Renal cortex interstitium (tissue), 15 donors: ENCODE measurements at places on chromosomes 1 and 21.

DNA sequence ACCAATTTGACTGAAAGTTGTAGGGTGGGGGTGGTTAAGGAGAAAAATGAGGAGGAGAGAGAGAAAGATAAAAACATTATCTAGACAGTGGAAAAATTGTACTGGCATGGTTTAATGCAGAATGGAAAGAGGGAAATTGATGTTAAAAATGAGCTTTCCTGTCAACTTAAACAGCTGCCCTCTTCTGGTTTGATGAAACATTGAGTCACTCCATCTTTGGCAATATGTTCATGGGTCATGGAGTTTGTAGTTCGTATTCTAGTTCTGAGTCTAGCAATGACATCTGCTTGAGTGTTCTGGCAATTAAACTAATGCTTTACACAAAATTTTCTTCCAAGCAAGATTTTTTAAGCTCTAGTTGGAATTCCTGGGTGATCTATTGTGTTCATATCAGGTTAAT, 9.6 kb downstream of the ZNF648 start:
- no peak for DNase-seq

DNA sequence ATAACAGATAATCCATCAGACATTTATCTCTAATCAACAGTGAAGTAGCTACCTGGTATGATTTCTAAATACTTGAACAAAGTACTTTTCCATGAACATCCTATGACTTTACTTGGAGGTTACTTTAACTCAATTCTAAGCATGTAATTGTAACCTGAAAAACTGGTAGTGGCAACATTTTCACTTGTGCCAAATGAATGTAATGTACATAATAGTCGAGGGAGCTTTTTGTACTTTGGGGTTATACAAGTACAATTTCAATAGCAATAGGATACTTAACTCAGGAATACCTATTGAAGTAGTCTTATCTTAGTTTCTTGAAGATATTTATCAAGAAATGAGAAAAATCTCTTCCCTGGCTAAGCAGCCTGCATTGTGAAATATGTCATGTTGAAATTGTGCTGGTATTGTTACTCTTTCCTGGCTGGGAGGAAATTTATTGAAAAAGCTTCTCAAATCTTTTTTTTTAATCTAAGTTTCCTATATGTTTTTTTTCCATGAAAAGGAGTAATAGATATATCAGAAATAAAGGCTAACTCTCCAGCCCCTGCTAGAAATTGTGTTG, 33.7 kb upstream of the CACYBP start:
- DNase-seq: no peak

DNA sequence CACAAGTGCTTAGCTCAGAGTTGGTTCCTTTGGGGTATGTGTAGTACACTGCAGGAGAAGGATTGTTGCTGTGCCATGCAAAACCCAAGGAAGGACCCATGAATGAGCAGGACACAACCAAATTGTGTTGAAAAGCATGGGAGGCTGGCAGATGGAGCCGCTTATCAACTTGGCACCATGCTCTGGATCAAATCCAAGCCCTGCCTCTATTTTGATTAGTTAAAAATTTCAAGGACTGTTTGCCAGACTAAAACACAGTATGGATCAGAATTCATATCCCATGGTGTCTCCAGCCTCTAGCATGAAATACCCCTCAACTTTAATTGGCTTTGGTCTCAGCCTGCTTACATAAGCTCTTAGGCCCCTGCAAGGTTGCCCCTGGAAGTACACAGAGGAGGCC, 27.8 kb downstream of the CCDC185 start:
- no peak for DNase-seq

DNA sequence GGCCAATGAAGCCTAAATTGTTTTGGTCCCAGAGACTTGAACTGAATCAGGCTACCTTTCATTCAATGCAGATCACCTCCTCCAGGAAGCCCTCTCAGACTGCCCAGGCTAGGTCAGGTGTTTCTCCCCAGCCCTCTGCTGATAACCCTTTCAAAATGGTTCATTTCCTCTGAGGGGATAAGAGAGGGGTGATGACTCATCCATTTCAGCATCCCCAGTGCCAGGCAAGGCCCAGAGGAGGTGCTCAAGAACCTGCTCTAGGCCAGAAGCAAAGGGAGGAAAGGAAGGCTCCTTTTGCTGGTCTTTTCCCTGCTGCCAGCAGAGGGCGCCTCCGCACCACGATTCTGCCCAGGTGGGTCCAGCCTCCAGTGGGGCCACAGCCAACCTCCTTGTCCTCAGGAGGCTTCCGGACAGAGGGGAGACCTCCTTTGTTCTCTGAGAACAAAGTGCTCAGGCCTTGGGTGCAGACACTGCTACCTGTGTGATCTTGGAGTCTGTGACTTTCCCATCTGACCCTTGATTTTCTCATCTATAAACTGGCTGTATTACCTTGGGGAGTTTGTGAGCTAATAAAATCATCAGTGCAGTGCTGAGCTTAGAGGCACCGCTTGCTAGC, 45.3 kb upstream of the ARHGEF10L start:
- no peak for DNase-seq

DNA sequence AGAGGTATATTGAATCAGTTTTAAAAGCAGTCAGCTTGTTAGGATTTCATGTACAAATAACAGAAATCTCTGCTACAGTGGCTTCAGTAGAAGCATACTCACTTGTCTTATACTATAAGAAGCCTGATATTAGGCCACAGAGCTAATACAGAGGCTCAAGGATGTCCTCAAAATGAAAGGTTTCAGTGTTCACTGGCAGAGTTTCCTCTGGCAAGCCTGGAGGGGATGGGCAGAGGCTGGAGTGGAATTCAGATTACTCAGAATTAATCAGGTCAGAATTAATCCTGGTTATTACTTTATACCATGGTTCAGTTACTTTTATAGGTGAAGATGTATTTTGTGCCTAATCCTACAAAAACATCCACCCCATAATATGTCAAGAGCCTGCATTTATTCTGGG, 520.5 kb downstream of the USP25 start:
- DNase-seq: no peak

DNA sequence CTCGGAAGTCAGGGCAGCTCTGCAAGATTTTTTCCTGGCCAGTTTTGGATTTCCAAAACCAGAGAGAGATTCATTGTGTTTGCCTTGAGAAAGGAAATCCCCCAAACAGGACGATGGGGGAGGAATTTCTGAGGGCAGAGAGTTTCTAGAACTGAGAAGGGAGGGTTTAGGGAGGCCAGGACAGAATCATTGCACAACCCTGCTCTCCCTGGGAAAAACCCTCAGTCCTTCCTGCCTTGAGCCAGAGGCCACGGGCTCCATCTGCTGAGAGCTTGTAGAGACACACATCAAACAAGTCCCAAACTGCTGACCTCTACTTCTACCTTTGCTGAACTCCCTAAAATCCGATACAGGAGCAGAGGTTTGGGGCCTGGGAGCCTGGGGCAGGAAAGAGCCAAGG, 99.7 kb downstream of the NMNAT2 start:
- DNase-seq: peak; percentile 66

- peak; percentile 78 for DNase-seq
These were observed 94.7 kb downstream of the PPIAL4G start for GRCh38 chr1:148388260-148389026.

DNA sequence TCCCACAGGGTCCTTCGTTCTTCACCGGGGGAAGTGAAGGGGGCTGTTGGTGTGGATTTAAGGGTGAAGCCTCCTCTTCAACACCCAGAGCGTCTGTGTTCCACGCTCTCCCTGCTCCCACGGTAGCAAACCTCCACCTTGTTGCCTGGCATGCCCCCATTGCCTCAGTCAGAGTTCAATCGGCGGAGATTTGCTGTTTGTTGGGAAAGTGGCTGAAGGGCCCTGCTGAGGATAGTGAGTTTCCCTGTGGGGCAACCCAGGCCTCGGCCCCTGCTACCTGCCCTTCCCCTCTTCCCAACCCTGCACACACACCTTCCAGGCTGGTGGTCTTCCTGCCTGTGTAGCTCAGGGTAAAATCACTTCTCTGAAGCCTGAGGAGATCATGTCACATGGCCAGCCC, 60.5 kb downstream of the TOR1AIP2 start:
- no peak for DNase-seq
